ENCODE measurements at places on chromosomes 5 and 9.
A peak's percentile ranks its signal among the peaks of the same experiment; 100 is the strongest.

DNA sequence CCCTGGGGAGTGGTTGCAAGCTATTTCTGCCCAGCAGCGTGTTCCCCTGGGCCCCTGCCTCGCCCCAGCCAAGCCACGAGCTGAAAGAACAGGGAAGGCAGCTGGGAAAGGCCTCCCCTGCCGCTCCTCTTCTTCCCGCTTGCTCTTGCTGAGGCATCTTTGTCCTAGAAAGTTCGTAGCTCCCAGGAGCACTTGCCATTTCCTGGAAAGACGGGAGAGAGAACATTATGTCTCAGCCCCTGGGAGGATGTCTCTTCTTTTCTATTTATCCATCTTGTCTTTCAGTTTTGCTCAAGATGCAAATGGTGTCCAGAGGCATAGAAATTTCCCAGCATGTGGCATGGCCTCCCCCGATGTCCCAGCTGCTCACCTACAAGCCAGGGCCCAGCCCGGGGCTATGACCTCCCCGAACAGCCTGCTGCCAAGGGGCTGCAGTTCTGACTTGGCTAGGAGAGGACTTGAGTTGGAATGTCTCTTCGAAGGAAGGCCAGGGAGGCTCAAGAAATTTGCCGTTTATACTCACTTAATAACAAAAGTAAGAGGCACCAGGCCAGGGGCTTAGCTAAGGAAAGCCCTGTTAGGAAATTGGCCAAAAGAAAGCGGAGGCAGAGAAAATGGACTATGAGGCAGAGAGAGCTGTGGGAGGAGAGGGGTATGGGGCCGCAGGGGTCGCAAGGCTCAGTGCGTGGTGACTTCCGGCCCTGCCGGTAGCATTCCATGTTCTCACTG, 87.3 kb downstream of the LIFR start:
- no peak for DNase-seq

- DNase-seq, result no peak
Measured at GRCh38 chr5:167912941-167913665, 378.3 kb upstream of the WWC1 start.

DNA sequence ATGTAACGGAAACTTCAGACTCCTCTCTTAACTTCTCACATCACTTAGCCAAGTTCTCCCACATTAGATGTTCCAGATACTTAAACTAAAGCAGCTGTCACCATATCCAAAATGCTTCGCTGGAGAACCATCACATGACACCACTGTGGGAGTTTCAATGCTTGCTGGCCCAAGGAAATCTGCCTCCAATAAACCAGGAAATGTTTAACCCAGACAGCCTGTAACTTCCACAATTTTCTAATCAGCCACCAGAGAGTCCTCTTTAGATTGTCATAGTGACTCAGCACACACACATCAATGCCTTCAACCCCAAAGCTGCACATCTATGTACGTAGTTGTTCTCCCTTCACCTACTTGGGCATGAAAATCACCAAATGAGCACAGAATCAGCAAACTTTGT, 118.7 kb downstream of the LPAR1 start:
- DNase-seq, result no peak

DNA sequence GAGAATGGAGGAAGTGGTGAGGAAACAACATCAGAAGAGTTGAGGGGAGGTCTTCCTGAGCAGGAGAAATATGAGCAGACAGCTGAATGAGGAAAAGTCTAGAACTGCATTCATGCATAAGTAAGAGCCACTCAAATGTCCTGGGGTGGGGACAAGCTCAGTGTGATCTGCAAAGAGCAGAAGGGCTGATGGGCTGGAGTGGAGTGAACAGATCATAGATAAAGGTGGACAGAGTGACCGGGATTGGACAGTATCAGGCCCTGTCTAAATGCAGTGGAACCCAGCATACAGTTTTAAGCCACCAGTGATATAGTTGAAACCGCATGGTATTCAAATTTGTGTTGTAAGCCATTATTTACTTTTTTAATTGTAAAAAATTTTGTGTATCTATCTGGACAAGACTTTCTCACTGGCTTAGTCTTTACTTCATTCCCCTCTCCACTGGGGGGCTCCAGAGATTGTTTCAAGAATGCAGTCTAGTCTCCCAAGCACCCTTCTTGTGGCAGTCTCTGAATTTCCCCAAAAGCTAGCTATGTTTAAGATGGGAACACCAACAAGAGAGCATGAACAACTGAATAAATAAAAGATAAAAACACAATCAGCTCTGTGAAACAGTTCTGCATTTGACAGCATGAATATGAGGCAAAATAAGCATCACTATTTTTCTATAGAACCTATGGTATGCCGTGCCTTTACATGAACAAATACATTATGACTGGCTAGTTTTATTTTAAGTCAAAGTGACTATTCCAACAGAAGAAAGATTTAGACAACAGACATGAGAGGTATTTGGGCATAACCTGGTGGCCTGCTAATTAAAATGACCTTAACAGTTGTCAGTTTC, 10.7 kb upstream of the STK32A start:
- DNase-seq, result no peak

DNA sequence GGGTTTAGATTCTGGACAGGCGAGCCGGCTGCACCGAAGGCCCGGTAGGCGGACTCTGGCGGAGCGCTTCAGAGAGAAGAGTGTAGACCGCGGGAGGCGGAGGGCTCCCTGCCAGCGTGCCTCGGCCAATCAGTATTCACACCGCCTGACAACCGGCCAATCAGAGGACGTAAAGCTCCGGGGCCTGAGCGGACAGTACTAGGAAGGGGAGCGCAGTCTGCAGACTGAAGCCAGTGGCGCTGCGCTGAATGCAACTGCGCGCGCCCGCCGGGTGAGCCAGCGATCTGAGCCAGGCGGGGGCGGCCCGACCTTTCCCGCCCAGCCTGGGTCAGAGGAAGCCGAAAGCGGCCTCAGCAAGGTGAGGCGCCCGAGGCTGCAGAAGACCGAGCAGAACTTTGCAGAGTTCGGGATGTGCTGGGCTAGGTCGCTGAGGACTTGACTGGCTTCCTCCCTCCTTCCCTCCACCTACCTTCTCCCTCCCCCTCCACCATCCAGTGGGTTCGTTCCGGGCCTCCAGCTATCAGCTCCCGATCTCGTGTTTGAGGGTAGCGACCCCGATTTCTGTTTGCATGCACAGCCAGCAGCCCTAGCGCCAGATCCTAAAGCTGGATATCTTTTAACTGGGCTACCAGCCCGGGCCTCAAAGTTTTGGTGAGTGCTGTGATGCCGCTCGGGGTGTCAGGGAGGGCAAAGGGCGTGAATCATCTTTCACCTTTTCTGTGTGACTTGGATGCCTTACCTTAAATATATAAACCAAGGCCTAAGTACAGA, at the start of gene DMRT2:
TSS of gene DMRT2 (plus strand) at position 233 of the 771 bp plus-strand sequence. CDS start 1,257 bp downstream, outside the sequence.
- DNase-seq, result peak; percentile 59

GRCh38 chr5:17400724-17401469, 97.1 kb upstream of the TAF11L2 start:
- DNase-seq, result no peak

- no peak for DNase-seq
Measured at GRCh38 chr5:170305016-170305645, 7.6 kb upstream of the LCP2 start.
